ENCODE measurements at places on chromosomes 2 and 18.
A peak's percentile ranks its signal among the peaks of the same experiment; 100 is the strongest.

DNA sequence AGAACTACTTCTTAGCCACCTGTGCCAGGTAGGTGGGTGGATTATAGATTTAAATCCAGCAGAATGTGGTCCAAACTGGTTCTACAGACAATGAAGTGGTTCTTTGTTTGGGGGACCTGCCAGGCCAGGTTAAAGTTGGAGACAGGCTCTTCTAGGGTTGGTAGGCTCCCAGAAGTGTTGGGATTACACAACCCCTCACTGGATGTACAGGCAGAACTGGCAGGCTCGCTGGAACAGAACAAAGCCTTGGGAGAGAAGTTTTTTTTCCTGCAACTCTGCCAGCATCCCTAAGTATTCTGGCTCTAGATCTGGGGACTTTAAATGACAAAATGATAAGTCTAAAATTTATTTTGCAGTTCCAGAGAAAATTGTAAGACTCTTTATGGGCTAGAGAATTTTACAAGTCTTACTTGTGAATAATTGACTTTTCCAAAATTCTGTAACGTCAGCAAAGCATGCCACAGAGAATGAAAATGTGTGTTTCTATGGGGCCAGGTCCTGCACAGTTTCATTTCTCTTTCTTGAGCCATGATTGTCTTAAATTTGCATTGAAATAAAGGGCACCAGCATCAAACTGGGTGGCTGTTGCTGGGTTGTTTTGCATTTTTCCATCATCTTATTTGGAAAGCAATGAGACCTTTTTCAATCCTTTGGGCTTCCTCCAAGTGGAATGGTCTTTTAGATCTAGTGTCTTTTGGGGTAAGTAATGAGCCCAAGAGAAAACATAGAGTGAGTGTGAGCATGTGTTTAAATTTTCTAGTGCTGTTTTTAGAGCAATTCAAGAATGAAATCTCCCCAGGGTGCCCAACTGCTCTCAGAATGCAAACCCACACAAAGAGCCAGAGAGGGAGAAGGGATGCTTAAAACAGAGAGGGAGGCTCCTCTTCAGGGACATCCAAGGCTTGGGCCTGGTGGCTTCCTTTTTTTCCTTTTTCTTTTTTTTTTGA is 32.4 kb upstream of the ATL2 start:
- peak; percentile 60 for DNase-seq

GRCh38 chr2:37414470-37414949 is 70.1 kb downstream of the QPCT start:
- peak; percentile 70 for DNase-seq

- no peak for DNase-seq
Measured at GRCh38 chr2:181937473-181937872, 45.9 kb downstream of the ITPRID2 start.

- DNase-seq, result no peak
Measured at GRCh38 chr2:228771774-228772173, 499.3 kb downstream of the PID1 start.

DNA sequence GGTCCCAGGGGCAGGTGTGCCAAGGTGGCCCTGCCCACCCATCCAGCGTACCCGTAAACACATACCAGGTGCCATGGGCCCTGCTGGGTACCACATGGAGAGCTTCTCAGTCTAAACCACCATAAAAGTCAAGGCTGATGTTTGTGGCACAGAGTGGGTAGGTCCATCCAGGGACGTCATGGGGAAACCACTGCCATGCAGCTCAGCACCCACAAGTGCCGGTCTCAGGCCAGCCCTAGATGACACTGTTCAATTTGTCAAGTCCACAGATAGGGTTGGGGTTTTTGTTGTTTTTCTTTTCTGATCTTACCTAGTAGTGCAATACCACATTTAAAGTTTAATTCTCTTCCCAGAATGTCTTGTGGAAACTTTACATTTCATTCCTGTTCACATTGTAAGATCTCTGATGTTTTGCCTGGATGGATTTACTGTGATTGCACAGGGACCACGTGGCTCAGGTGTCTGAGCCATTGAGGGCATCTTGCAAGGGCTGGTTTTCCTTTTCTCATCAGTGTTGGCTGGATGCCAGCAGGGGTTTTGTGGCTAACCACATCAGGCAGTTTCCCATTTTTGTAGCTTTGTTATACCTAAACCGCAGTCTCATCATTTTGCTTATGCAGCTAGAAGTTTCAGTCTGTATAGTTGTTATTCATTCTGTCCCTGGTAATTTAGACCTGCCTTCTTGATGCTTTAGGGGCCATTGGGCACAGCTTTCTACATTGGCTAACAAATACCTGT is 64.7 kb downstream of the STK25 start:
- peak; percentile 71 for DNase-seq

GRCh38 chr2:14952400-14952963 is 320.0 kb downstream of the LRATD1 start:
- no peak for DNase-seq

DNA sequence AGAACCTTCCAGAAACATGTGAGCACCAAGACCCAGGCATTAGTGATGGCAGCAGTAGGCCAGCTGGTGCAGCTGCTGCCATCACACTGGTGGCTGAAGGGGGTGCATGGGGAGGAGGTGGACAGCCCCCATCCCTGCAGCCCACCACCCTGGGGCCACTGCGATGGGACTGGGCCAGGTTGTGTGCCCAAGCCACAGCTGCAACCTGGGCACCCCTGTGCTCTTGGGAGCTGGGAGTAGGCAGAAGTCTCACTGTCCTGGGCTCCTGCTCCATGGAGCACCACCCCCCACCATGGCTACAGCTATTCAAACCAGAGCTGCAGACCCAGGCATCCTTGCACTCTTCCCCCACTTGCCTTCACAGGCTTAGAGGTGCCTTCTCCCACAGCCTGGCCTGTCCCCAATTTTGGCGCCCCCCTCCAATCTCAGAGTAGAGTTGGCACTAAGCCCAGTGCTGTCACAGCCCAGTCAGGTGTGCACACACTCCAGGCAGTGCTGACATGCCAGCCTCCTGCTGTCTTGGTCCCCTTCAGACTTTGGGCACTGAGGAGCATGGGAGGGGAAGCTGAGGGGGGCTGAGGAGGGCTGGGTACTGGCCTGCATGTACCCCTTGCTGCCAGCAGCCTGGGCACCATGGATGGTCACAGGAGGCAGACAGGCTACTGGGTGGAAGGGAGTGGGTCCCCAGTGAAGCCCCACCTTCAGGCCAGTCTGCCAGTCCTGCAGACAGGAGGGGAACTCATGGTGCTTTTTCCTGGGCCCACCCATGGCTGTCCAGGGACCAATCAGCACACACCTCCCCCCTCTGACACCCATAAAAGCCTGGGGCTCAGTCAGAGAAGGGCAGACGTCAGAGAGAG is 67.1 kb downstream of the CYP26B1 start:
- no peak for DNase-seq

GRCh38 chr18:67194886-67195285 is 321.6 kb downstream of the DSEL start:
- no peak for DNase-seq

DNA sequence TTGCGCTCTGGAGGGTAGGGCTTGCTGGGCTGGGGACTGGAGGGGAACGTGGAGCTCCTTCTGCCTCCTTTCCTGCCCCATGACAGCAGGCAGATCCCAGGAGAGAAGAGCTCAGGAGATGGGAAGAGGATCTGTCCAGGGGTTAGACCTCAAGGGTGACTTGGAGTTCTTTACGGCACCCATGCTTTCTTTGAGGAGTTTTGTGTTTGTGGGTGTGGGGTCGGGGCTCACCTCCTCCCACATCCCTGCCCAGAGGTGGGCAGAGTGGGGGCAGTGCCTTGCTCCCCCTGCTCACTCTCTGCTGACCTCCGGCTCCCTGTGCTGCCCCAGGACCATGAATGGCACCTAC is 4.3 kb downstream of the GPR35 start:
- no peak for DNase-seq

All from NAMALWA (cell line).